Kidney glomerular epithelial cell (primary cell): ENCODE measurements at places on chromosomes 6 and 20.

- DNase-seq, result no peak
Observed at GRCh38 chr20:46402331-46402811, 4.0 kb downstream of the ELMO2 start.

DNA sequence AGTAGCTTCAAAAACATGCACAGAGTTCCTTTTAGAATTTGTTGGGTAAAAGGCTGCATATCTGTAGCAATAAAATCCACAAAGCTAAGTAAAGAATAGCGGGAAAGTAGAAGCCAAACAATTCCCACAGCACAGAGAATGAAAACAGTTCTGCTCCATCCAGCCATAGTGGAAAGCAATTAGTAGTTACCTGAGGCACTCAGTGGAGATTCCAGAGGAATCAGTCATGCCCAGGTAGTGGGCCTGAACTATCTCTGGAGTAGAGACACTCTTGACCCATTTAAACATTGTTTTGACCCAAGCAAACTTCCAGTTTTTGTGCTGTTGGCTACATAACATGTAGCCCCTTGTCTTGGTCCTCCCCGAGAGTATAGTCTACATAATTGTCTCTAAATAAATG is 559.5 kb upstream of the PTCHD4 start:
- DNase-seq, result peak; percentile 15

DNA sequence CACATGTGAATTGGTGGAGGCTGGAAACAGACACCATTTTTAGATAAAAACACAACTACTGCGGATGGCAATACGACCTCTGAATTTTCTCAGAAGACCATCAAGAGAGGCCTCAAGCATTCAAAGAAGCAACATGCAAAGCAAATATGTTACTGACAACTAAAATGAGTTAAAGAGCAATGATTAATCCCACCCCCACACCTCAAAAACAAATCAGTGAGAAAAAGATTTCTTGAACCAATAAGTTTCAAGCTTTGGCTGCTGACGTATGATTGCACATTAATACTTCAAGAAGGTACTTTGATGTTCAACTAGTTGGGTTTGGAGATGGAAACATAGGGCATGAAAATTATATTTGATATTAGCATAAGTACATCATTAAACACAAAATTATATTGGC is 982 bp downstream of the MMUT start:
- no peak for DNase-seq

DNA sequence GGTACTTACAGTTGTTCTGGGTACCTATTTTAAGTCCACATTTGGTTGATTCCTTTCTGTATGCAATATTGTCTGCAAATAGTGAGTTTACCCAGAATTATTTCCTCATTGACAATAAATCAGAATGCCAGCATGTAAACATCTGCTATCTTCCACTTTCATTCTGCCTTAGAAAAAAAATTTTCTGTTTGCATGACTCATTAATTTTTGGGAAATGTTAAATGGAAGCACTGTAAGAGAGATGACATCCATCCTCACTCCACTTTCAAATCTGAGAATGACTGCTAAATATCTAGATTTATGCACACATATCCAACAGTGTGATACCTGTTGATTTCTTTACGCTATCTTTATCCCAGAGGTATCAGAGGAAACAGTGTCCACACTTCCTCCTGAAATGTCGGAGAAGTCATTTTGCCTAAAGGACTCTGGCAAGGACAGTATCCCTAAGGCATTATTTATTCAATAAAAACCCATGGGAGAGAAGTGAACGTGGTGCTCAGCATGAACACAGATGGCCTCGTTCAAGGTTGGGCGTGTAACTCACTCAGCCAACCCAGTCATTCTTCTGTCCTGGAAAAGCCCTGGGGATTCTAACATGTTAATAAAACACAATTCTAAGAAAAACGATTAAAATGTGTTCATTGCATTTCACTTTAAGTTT is 780.9 kb downstream of the QKI start:
- no peak for DNase-seq

DNA sequence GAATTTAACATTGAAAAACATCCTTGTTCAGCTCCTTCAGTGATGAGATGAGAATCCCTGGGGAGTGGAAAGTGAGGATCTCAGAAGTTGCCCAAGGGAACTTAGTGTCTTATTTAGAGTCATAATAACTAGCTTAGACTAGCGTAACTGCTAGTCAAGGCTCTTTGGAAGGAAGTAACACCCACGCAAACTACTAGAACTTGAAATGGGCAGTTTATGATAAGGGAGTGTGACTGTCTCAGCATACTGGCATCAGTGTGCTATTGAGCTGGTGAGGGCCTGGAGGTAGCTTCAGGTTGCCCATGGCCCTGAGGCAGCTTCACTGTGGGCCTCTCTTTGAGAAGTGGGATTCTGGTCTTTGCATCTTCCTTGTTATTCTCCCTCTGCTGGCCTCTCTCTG is 40.1 kb downstream of the SLX4IP start:
- no peak for DNase-seq

DNA sequence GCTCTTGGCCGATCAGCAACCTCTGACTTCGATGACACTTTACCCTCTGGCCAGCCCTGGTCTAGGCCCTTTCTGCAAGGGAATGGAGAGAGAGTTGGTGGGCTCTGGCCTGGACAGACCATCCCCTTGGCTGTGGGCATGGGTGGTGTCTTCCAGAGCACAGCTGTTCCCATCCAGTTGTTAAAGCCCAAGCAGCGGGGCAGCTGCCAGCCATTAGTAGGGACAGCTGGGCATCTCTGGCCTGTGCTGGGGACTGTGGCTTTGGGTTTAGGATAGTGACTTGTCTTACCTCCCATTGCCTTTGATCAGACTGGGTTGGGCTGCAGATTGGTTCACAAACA is 2.8 kb downstream of the CDC25B start:
- no peak for DNase-seq

GRCh38 chr6:29520232-29520631 is 32.5 kb upstream of the MAS1L start:
- no peak for DNase-seq

DNA sequence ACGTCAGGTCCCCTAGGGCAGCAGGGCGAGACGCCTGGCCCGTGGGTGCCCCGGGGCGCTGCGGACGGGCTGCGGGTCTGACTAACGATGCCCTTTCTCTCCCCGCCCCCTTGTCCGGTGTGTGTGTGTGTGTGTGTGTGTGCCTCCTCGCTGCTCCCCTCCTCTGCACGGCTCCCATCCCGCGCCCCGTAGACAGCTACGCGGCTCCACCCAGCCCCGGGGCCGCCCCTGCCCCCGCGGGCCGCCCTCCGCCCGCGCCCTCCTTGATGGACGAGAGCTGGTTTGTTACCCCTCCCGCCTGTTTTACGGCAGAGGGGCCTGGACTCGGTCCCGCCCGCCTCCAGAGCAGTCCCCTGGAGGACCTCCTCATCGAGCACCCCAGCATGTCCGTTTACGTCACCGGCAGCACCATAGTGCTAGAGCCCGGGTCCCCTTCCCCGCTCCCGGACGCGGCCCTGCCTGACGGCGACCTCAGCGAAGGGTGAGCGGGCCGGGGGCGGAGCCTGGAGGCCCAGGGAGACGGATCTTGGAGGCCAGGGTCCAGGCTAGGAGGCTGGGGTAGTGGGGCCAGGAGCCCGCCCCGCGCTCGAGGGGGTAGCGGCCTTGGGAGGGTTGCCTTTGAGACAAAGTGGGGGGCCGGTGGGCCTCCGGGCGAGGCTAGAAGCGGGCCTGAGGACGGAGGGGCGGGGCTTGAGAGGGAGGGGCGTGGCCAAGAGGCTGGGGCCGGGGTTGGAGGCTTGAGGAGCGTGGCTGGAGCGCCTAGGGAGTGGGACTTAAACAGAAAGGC is 5.1 kb downstream of the TP53INP2 start:
- DNase-seq, result peak; percentile 30

DNA sequence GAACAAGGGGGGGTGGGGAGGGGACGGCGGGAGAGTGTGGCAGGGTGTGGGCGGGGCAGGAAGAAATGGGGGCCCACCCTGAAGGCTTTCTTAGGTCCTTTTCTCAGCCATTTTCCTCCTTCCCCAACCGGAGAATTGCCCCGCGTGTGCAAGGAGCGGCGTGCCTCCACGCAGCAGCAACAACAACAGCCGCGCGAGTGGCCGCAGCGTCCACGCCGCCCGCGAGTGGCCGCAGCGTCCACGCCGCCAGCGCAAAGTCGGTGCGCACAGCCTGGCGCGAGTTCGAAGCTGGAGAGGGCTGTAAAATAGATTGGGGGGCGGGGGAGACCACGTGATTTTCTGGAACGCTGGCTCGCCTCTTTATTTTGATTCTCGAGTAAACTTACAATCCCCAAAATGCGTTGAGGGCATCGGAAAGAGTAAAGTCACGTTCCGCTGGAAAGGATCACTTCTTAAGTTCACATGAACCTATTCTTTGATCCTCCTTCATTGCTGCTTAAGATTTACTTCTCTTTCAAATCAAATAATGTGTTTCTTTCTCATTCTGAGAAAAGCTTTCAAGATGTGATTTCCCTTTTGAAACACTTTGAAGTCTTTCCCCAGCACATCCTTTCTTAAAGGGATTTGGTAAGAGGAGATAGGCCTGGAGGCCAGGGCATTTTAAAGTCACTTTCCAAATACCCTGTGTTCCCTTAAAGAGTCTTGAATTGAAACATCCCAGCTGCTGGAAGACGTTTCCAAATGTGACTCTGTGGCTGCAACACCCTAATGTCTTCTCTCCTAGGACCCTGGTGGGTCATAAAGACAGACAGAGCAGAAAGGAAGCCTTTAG is 66.7 kb upstream of the ZNF217 start:
- no peak for DNase-seq

- DNase-seq, result no peak
Observed at GRCh38 chr6:54633601-54634000, 213.0 kb upstream of the FAM83B start.

DNA sequence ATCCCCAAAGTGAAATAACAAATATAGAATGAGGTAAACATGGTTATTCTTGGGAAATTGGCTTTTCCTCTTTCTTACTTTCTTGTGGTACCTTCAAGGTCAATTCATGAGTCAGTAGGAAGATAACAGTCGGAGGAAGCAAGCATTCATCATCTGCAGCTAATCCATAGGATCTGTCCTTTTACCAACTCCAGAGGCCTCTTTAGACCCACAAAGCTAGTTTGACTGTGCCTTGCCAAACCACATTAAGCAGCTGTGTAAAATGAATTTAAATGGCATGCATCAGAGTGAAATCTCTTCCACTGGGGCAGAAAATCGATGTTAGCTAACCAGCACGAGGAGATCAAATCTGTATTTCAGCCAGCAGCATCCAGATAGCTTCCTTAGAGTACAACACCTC is 171.3 kb downstream of the TMEM242 start:
- DNase-seq, result no peak

DNA sequence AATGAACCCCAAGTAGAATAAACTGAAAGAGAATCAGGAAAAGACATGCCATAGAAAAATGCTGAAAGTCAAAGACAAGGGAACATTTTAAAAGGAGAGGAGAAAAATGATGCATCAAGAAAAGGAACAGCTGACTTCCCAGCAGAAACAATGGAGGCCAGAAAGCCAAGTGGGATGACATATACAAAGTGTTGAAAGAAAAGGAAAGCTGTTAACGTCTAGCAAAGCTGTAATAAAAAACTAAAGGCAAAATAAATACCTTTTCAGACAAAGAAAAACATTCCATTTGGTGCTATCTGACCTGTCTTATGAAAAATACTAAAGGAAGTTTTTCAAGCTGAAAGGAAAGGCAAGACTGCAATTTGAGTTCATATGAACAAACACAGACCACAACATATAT is 34.1 kb upstream of the PDE10A start:
- no peak for DNase-seq

GRCh38 chr6:79042088-79042798 is 35.8 kb downstream of the PHIP start:
- DNase-seq, result no peak

DNA sequence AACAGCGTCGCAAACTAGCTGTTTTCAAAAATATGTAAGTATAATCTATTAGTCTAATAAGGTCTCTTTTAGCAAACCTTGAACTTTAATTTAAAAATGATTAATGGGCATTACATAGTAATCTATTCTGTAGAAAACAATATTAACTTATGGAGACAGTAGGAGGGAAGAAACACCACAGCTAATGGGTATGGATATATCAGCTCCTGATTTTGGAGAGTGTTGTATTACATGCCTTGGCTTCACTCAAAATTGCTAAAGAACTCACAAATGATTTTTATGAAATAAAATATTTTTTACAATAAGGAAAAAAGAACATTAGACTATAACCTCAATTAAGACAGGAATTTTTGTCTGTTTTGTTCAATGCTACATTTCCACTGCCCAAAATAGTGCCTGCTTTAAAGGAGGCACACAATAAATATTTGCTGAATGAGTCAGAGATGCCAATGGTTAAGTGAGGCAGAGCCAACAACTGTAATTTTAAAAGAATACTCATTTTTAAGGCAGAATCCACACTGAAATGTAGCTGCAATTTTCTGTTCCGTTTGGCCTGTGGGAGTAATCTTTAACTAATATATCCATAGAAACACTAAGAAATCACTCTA is 15.7 kb downstream of the ATG5 start:
- DNase-seq, result peak; percentile 63
